ENCODE measurements at places on chromosomes 4 and X.

GRCh38 chr4:18100657-18101056 is 79.1 kb upstream of the LCORL start:
- DNase-seq = no peak

DNA sequence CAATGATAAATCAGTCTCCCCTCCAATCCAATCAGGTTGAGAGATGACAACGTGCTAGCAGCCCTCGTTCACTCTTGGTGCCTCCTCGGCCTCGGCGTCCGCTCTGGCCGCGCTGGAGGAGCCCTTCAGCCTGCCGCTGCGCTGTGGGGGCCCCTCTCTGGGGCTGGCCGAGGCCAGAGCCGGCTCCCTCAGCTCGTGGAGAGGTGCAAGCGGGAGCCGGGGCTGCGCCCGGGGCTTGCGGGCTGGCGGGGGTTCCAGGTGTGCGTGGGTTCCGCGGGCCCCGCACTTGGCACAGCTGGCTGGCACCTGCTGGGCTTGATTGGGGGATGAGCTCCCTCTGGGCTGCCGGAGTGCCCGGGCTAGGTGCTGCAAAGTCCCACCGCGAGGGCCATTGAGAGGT is 40.9 kb upstream of the PRSS48 start:
- DNase-seq = no peak

- no peak for DNase-seq
Observed at GRCh38 chrX:74178536-74178935, 125.4 kb upstream of the ZCCHC13 start.

GRCh38 chr4:147056940-147057610 is 111.4 kb upstream of the TTC29 start:
- no peak for DNase-seq

- DNase-seq = no peak
Observed at GRCh38 chr4:101211146-101211553, 136.2 kb downstream of the PPP3CA start.

Data from HS-27A (cell line).